ENCODE measurements at places on chromosomes 5 and 9.

DNA sequence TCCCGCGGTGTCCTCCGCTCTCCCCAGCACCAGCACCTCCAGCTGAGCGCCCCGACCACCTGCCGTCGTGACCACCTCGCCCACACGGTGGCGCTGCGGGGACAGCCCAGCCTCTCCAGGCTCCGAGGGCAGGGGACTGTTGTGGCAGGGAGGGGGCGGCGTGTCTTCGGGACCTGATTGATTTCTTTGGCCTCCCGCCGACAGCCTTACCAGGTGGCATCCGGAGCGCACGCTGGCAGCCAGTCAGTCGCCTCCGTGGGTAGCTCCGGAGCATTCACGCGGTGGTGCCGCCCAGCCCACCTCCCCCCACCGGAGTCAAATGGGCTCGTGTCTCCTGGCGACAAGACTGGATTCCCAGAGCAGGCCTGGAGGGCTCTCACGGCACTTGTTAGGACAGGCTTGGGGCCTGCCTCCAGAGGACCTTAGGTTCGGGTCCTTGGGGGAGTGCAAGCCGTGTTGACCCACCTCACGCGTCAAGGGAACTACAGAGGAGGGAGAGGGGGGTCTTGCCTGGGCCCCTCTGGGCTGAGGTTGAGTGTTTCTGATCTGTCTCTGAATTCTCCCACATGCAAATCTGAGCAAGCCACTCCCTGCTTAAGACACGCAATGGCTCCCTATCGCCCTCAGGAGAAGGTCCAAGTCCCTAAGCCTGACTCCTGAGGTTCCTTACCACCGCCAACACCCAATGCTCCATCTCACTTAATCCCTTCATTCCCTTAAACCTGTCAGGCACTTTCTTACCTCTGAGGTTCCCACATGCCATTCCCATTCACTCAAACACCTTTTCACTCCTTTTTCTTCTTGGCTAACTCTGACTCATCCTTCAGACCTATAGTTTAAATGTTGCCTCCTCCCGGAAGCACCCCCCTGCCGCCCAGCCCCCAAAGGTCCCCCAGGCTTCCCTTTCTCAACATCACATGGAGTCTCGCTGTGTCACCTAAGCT is 51.2 kb upstream of the GGTA1 start:
- peak; percentile 42 for DNase-seq

- no peak for DNase-seq
Measured at GRCh38 chr9:107929443-107929842, 439.9 kb upstream of the KLF4 start.

GRCh38 chr5:93567424-93567823 is 13.6 kb downstream of the NR2F1-AS1 start:
- DNase-seq, result no peak

DNA sequence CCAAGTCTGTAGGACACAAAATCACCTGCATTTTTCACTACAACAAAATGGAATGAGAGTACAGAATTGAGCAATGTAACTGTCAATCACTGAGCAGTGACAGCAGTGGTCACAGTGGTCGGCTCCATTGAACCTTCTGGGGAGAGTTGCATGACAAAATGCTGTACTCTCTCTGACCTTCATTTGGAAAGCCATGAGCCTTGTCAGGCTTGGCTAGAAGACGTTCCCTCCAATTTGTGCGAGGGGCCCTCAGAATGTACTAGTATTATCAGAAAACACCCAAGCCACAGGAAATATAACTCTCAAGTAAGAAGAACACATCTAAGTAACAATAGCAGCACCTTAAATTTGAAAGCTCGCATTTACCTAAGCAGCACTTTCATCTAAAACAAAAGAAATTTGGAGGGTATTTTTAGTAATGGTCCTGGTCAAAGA is 425.6 kb upstream of the MEF2C start:
- no peak for DNase-seq

DNA sequence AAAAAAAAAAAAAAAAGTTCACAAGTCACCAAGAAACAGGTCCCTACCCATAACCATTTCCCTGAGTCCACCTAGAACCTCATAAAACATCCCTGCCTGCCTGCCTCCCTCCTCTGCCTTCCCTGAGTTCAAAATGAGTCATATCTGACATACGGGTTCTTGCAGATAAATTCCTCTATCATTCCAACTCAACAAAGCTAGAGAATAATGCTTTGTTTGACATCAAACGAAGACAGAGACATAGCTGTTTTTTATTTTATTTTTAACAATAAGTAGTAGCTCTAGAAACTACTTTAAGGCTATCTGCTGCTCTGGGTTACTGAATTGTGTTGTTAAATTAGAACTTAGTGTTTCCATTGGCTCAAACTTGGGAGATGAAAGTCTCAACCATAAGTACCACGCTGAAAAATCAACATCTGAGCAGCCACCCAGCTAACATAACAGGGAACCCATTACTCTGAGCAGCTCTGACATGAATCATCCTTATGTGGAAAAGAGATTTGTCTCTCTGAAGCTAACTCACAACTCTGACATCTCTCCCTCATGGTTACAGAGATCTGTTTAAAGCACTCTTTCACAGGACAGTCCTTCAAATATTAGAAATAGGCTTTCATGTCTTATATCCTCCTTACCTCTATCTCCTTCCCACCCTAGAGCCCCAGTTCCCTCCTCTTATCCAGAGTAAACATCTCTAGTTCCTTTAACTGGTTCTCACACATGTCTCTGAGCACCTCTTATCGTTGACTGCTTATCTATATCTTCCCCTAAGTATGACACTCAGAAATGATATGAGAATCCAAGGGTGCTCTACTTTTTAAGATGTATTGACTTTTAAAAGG is 12.1 kb downstream of the TMEM245 start:
- no peak for DNase-seq

DNA sequence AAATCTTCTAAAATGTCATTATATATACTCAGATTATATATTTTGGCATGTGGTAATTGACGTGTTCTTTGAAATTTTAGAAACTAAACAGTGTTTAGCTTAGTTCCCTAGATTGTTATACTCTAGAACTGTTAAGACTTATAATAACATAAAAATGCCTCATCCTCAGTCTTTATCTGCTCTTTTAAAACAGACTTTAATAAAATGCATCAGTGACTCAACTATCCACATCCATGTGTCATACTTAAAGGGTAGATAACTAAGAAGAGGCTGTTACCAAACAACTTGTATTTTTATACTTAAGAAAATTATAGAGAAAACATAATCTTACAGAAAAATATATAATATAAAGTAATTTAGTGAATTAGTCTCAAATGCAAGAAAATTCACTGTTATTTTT is 15.2 kb downstream of the NFIL3 start:
- DNase-seq, result no peak

- no peak for DNase-seq
Measured at GRCh38 chr9:126700903-126701812, 87.4 kb downstream of the LMX1B start.

DNA sequence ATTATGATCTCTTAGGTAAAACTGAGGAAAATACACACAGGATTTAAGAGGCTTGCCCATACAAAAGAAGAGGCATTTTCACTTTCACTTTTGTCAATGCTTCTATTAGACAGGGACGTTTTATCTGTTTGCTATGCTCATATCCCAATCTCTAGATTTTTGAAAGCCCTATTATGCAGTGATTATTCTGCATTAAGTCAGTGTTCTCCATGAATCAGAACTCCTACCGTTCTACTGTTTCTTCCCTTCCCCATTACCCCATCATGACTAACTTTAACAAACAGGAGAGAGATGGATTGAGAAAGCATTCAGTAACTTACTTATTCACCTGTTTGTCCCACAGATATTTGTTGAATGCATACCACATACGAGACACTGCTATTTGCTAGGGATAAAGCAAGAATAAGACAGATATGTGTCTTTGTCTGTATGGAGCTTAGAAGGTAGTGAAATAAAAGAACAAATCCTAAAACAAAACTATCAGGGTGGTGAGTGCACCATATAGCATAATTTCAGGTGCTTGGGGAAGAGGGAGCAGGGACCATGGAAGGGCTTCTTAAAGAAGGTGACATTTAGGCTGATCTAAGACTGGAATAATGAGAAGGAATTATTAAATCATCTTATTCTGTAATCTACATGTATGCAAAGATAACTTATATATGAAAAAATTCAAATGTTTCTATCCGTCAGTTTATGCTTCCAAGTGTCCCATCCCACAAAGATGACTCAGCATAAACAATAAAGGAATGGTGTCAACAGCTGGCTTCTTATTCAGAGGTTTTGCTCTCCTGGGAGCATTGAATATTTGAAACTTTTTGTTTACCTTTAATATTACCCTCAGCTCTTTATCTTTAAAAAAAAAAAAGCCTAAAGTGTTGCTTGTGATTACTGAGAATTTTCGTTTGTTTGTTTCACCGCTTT is 328.1 kb downstream of the HINT1 start:
- no peak for DNase-seq

GRCh38 chr9:133048595-133048994 is 13.2 kb upstream of the CEL start:
- DNase-seq, result no peak

- DNase-seq, result no peak
Measured at GRCh38 chr9:18456624-18457237, 17.2 kb upstream of the ADAMTSL1 start.

- no peak for DNase-seq
Measured at GRCh38 chr5:93570294-93571113, 10.5 kb downstream of the NR2F1-AS1 start.

- DNase-seq, result no peak
Measured at GRCh38 chr5:92548346-92548745, 1032.7 kb downstream of the NR2F1-AS1 start.

GRCh38 chr9:114238891-114239875 is 83.7 kb upstream of the ORM1 start:
- no peak for DNase-seq

GRCh38 chr5:173099461-173099860 is 43.3 kb downstream of the CREBRF start:
- DNase-seq, result no peak

DNA sequence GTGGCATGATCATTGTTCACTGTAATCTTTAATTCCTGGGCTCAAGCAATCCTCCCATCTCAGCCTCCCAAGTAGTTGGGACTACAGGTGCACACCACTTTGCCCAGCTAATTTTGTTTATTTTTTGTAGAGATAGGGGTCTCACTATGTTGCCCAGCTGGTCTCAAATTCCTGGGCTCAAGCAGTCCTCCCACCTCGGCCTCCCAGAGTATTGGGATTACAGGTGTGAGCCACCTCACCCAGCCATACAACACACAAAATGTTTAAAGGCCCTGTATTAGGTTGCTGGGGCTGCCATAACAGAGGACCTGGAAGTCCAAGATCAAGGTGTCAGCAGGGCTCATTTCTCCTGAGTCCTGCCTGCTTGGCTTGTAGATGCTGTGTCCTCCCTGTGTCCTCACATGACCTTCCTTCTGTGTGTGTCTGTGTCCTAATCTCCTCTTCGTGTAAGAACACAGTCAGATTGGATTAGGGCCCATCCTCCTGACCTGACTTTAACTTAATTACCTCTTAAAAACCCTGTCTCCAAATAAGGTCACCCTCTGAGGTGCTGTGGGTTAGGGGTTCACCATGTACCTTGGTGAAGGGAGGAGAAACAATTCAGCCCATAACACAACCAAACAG is 5.4 kb downstream of the UBE2QL1 start:
- no peak for DNase-seq

GRCh38 chr5:58459146-58460001 is 512 bp downstream of the PLK2 start:
- no peak for DNase-seq

GRCh38 chr9:111320631-111321030 is 9.4 kb downstream of the OR2K2 start:
- no peak for DNase-seq

- no peak for DNase-seq
Measured at GRCh38 chr5:52328220-52328806, 459.4 kb upstream of the ITGA1 start.

DNA sequence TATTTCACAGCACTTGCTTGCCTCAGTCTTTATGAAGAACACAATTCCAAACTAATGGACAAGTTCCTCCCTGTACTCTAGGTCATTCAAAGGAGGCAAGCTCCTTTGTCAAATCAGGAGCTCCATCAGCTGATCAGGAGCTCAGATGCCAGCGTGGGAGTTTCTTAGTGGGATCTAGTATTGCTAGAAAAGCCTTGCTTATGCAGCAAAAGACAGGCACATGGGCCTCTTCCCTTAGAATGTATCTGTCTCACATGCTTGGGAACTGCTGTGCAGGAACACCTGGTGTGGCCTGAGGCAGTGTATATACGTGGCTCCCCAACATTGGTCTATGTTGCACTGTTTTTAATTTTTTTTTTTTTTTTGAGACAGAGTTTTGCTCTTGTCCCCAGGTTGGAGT is 21.4 kb upstream of the HAVCR1 start:
- DNase-seq, result no peak

GRCh38 chr5:115838885-115839518 is 2.4 kb downstream of the ATG12 start:
- DNase-seq, result no peak

DNA sequence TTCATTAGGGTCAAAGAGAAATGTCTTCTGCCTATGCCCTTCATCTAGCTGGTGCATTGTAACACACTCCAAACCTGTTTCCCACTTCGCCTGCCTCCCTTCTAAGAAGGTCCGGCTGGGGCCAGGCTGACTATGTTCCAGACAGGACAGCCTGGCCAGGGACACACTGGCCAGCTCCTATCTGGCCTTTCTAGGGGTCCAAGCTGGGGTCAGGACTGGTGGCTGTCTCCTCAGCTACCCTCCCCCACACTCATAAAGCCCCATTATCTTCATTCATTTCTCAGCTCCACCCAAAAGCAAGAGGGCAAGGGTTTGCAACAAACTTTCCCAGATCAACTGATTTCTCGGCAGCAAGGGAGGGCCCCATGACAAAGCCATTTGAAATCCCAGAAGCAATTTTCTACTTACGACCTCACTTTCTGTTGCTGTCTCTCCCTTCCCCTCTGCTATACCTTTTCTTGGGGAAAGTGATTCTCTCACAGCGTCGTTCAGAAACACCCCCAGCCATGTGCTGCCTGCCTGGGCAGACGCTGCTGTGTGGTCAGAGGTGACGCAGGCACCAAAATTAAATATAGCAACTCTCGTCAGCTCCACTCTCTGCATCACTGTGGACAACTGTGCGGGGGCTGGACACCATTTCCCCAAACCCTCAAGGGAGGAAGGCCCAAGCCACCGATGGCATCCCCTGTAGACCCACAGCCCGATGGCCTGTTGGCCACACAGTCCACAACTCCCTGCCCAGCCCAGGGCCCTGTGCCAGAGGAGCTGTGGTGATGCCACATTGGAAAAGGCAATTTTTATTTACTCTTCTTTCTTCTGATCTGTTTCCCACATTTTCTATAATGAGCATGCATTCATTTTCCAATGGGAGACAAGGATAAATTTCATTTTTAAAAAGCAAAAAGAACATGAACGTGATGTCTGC is 6.1 kb downstream of the IL13 start:
- no peak for DNase-seq

GRCh38 chr9:1222511-1222910 is 172.4 kb downstream of the DMRT2 start:
- DNase-seq, result no peak

DNA sequence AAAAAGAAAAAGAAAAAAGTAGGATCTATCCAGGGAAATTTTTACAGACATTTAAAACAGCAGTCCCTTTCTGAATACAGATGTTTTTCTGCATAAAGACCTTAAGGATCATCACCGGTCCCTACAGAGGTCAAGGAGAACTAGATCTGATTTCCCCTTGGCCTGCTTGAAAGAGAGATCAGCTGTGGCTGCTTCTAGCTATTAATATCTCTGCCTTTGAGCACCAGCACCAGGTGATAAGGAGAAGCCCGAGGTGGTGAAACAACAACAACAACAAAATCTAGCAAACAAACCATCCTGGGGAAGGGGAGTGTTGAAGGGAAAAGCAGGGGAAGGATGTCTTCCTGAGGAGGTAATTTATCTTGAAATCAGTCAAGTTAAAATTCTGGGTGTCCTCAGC is 42.1 kb downstream of the ZNF366 start:
- DNase-seq, result no peak

Data from DMS 273 treated with DMSO at 0.1 percent for 48 hours (cell line).